Tongue (tissue), 3 donors: ENCODE measurements at places on chromosomes 6 and 20.

DNA sequence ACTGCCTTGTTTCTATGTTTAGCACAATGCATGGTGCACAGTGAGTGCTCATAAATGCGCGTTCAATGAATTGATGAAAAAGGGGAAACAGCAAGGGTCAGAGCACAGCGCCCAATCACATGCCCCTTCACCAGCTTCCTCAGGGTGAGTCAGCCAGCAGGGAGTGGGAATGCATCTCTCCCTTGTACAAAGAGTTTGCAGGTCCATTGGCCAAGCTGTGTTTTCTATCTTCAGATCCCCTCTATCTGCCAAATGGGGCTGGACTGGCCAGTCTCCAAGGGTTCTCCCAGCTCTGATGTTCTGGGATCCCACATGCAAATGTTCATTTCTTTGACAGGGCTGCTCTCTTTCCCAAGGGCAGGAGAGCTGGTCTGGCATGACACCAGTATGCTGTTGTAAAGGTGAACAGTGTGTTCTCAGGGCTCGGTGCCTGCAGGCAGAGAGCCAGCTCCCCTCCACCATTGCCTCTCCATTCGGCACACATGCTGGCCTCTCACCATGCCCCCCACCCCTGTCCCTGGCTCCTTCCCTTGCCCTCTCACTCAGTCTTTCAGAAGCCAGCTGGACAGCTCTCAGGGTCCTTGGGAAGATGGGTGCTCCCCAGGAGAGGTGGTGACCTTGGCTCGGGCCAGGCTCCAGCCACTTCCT lies 25.0 kb downstream of the ANGPT4 start:
- peak; percentile 39 for DNase-seq

DNA sequence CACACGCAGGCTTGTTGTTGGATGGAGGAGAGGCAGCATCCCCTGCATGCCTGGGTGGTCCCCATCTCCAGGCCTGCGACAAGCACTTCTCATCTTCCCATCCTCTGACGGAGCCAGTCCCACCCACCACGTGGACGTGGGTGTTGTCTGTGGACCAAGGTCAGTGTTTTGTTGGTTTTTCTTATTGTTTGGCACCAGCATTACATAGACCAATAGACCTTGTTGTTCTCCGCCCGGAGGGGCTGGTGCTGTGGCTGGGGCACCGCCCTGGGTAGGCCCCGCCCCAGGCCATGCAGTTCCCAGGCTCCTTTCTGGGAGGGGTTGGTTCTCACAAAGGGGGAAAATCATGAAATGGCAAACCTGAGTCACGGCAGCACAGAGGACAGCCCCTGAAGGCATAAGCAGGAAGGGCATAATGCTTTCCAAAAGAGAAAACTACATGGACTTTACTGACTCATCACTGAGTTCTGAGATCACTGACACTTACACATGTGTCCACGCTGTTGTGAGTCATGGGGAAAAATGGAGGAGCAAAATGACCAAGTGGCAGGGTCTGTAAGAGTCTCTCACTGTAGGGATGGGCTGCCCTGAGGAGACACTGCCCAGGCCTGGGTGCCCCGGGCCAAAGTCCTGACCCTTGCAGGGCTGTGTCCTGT lies 90.8 kb downstream of the THBS2 start:
- no peak for DNase-seq

DNA sequence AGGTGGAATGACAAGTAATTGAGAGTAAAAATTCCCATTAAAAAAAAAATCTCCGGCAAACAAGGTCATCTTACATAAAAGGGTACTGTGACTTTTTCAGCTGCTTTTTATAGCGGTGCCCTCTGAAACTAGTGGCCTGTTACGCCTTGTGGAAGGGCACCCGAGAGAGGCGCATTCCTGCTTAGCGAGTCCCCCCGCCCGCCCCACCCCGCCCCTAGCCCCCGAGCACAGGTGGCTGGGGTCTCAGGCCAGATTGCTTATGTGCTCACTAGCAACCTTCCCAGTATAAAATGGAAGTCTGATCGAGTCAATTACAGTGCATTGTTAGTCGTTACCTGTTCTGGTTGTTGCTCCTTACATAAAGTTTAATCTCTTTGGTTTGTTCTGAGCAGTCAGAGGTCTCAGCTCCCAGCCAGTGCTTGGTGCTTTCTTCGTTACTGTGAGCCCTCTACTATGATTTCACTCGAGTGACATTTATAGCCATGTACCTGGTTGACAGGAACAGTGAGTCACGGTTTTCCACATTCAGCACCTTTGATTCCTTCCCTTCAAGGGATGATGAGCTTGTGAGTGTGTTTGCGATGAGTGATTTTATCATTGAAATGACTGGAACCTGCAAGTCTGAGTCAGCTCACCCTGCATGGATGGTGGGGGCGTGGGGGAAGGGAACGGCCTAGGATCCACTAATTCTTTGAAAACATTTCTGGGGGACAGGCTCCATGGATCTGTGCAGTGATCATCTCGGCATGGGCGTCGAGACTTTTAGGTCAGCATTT lies 47.6 kb downstream of the ZDHHC14 start:
- DNase-seq: no peak

DNA sequence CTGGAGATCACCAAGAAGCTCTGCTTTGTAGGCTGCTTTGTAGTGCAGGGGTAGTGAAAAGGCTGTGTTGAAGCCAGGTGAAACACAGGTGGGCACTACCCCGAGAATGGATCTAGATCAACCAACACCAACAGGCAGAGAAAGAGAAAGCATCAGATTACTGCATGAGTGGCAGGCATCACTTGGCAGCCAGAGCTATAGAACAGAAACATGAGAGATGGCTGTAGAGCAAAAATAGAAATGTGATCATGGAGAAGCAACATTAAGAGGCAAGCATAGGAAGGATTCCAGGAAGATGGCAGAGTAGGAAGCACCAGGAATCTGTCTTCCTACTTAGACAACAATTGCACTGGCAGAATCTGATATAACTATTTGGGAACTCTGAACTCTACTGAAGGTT lies 311.1 kb upstream of the TCF21 start:
- DNase-seq: no peak

DNA sequence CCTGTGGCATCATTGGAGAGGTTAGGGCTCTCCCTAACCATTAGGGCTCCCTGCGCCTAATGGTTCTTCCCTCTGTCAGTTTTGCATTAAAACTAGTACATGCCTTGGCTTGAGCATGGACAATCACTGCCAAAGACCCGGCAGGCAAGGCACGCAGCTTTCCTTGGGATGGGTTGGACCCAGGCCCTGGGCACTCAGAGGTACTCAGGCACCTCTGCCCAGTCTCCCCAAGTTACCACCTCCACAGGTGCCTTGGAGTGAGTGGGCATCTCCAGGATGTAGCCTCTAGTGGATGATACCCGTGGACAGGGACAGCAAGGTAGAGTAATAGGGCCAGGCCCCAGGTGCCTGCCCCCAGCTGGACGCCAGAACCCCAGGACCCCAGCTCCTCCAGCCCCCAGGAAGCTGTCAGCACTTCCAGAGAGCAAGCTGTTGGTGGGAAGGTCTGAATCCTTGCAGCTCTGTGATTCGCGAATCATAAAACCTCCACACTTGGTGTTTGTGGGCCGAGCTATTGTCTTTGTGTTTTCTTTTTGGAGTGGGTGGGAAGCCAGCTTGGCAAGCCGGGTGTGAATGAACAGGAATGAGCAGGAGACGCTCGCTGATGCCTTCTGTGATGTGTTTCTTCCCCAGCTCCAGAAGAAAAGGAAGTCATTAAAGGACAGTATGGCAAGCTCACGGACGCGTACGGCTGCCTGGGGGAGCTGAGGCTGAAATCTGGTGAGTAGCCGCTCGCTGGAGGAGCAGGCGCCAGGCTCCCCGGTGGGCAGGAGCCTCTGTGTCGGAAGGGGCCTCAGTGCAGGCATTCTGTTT lies 35.1 kb downstream of the SYNJ2 start:
- DNase-seq: peak; percentile 61

DNA sequence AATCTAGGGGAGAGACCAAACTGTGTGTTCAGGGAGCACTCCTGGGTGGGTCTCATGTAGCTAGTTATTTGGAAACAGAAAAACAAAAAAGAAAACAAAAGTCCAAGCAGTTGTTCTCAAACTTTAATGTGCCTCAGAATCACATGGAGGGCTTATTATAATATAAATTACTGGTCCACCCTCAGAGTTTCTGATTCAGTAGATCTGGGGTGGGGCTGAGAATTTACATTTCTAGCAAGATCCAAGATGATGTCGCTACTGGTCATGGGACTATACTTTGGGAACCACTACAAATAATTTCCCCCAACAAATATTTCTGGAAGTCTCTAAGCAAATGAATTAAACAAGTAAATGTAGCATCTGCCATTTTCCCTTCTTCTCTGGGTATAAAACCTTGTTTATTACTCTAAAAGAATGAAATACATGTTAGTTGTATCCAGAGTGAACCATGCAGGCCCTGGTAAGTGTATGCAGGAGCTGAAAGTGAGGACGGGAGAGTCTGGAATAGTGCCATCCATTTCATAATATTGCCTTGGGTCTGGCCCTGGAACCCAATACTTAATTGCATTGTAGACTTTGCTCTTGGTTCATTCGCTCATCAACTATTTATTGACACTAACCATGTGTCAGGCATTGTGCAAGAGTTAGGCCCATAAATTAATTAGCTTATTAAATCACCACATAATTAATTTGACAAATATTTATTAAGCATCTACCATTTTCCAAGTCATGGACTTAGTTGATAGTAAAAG lies 490.8 kb downstream of the EPM2A start:
- no peak for DNase-seq

DNA sequence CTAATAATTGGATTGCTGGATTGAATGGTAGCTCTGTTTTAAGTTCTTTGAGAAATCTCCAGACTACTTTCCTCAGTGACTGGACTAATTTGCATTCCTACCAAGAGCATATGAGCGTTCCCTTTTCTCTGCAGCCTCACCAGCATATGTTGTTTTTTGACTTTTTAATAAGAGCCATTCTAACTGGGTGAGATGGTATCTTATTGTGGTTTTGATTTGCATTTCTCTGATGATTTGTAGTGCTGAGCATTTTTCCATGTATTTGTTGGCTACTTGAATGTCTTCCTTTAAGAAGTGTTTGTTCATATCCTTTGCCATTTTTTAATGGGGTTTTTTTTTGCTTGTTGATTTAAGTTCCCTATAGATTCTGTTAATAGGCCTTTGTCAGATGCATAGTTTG lies 94.7 kb upstream of the AHI1 start:
- DNase-seq: no peak

DNA sequence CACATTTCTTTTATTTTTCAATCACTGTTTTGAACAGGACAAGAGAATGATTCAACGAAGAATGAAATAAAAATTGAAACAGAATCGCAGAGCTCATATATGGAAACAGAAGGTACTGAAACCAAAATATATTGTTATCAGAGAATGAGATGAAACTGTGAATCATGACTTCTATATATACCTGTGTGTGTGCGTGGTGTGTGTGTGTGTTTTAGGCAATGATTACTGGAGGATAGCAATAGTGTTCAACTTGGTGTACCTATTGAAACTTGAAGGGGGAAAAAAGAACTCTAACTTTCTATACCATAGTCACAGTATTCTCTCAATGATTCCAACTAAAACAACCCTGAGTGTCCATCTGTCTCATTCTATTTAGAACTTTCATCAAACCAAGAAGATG lies 586.6 kb downstream of the KIF16B start:
- DNase-seq: no peak

DNA sequence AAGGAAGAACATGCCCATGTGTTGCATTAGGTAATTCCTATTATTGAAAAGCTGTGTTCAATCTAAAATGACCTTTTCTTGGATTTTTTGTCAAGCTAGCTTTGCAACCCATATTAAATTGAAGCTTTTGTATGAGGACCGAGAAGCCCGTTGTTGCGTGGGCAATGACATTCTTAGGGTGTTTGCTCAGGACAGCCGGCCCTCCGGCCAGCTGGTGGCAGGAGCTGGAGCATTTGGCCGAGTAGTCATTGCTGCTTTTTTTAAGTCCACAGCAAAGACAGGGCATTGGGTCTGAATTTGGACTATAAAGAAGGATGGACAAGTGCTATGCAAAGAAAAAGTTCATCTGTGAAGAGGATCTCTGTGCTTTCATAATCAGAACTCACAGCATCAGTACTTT lies 365.8 kb downstream of the SAMD5 start:
- DNase-seq: peak; percentile 16

- peak; percentile 56 for DNase-seq
Observed at GRCh38 chr20:33828967-33829560, 17.9 kb downstream of the CHMP4B start.

GRCh38 chr6:1526398-1527072 lies 83.2 kb upstream of the FOXC1 start:
- DNase-seq: peak; percentile 88

- peak; percentile 47 for DNase-seq
Observed at GRCh38 chr6:131387562-131388447, 185.2 kb upstream of the ARG1 start.

- DNase-seq: no peak
Observed at GRCh38 chr20:40744818-40745175, 55.8 kb upstream of the MAFB start.

DNA sequence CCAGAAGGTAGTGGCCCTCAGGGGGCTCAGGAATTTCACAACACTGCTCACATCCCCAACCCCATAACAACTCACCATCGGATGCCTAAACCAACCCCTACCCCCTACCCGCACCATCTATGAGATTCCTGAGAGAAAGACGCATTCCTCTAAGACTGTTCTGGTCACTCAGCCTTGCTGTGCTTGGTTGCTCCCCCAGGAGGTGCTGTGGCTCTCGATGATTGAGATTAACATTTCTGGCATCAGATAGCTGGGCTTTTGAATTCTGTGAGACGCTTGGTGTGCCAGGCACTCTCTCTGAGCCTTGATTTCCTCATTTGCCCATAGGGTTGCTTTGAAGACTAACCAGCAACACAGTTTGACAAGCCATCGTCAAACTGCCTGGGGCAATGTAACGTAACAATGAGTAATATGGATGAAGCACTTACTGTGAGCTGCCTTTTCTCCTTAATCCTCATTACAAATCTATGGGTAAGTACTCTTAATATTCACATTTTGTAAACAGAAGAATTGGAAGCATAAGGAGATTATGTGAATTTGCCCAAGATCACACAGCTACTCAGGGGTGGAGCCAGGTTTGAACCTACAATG lies 978 bp downstream of the WFDC6 start:
- no peak for DNase-seq

GRCh38 chr6:53059648-53060589 lies 5.3 kb upstream of the FBXO9 start:
- DNase-seq: peak; percentile 12

DNA sequence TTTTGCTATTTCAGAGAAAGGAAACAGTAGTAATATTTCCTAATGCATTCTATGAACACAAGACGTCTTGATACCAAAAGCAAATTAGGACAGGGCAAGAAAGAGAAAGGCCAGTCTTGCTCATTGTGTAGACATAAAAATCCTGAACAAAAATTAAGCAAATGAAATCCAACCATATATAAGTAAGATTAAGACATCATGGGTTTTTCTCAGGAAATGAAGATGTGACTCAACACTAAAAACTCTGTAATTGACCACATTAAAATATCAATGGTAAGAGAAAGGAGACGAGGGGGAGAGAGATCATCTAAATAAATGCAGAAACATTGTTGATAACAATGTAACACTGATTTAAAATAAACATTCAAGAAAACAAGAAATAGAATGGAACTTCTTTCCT lies 205.4 kb downstream of the SOD2 start:
- DNase-seq: no peak

GRCh38 chr6:626236-626635 lies 30.7 kb downstream of the HUS1B start:
- peak; percentile 90 for DNase-seq

- DNase-seq: no peak
Observed at GRCh38 chr6:51025082-51025777, 206.6 kb downstream of the TFAP2B start.

GRCh38 chr6:158705386-158706126 lies 55.7 kb downstream of the SYTL3 start:
- DNase-seq: no peak

- DNase-seq: no peak
Observed at GRCh38 chr6:11753798-11754197, 24.8 kb downstream of the ADTRP start.
